A549 (cell line): ENCODE measurements at places on chromosomes 1 and 21. TPM values are rescaled to one million over a fixed set of nuclear protein-coding genes. Genes with fewer than 3 reads are reported as not detected.

Gene MANEAL
- polyA plus RNA-seq: 13.8 to 15.5 TPM (median 15.5 TPM) in 3 replicates

Gene PIGR
- not detected in 3 replicates for polyA plus RNA-seq

Gene LAPTM5
- 0.06 to 0.26 TPM (median 0.09 TPM) in 3 replicates for polyA plus RNA-seq

DNA sequence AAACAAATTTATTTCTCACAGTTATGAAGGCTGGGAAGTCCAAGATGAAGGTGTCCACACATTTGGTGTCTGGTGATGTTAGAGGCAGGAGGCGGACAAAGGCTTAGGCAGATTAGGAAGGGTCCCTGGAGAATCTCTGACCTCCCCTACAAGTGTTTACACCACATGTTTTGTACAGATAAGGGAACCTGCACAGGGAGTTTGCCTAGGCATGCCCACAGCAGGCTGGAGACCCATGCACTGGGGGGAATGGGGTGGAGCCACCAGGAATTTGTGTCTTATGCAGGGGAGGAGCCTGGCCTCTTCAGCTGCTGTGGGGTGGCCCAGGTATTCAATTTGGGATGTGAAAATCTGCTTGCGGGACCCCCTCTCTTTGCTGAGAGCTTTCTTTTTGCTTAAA is 131.3 kb downstream of the PATJ start:
- no peak for DNase-seq

GRCh38 chr21:42598159-42598735 is 55.2 kb upstream of the PDE9A start:
- DNase-seq: no peak

DNA sequence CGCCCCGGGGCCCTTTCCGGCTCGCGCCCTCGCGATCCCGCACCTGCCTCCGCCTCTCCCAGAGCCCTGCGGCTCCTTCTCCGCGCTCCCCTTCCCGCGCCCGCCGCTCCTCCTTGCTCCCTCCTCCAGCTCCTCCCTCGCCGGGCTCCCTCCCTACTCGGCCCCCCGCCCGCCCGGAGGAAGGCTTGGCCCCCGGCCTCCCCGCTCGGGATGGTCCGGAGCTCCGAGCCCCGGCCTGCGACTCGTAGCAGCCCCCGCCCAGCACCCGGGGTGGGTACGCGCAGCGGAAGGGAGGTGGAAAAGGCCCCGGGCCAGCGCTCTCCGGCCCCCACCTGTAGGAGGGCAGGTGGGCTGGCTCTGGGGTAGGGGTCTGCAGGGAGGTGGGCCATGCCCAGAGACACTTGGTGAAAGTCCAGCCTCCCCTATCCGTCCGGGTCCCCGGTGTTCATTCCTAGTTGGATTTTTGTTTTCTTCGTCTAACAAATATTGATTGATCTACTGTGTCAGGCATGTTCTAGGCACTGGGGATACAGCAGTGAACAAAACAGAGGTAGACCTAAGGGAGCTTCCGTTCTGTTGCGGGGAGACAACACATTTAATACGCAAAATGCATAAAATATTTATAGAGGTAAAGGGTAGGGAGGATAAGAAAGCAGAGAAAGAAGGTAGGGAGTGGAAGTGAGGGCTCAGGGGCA is at the start of gene HTR1D:
HTR1D (minus strand) TSS at position 82 of the 695 bp plus-strand sequence. CDS start 23,283 bp downstream, outside the sequence.
- no peak for DNase-seq

DNA sequence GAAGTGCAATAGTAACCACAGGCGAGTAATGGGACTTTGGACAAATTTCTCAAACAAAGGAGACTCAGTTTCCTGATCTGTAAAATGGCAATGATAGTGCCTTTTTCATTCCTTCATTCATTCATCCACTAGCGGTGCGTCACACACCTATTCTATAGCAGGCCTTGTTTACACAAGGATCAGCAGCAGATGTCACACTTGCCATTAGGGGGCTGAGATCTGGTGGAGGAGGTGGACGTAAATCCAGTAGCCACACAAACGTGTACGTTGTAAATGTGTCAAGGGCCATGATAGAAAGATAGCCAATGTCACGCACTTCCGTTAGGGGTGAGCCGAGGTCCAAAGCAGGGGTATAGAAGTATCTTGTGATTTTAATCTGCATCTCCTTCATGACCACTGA is 34.2 kb downstream of the SERINC2 start:
- DNase-seq: no peak

DNA sequence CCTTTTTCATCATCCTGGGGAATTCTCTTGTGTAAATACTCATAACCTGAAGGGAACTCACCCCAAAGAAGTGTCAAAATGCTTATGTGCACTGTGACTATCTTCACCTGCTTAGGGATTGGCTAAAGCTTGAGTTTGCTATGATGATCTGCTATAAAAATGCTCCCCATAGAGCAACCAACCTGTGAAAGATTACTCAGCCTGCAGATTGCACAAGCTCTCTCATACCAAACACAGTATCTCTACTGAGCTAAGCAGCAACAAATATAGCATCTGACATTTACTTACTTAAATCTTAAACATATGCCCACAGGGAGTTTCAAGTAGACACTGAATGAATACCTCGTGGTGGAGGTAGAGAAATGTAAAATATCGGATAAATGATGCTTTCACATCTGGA is 725.8 kb downstream of the MRPL39 start:
- DNase-seq: no peak

GRCh38 chr1:17673329-17674072 is 81.6 kb upstream of the ACTL8 start:
- no peak for DNase-seq

DNA sequence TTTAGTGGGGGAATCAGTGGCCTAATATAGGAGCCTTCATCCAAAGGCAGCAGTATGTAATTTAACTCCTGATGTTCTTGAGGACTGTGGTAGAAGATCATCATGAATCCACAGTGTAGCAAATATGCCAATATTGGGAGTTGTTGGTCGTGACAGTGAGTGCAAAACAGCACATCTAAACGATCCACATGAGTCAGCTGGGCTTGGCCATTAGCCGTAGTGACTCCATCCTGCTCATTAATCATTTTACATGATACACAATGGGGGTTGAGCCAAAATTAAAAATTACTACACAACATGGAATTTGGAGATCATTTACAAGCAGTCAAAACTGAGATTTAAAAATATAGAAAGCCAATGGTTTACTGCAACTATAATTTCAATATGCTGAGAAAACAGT is 653.9 kb upstream of the CAMK1G start:
- no peak for DNase-seq

GRCh38 chr21:28773036-28773435 is 219.6 kb downstream of the LTN1 start:
- no peak for DNase-seq

- DNase-seq: no peak
Measured at GRCh38 chr1:220705782-220706181, 15.6 kb downstream of the C1orf115 start.
